ENCODE measurements at places on chromosomes 16 and 17. TPM values are rescaled to one million over a fixed set of nuclear protein-coding genes. Genes with fewer than 3 reads are reported as not detected.

The CACNG3 gene
- not detected for total RNA-seq

The ZSCAN10 gene
- total RNA-seq: not detected

The EME1 gene
- total RNA-seq: 3.7 TPM

The PPY gene
- total RNA-seq: not detected

The TTYH2 gene
- total RNA-seq: 1.5 TPM

The TRIM37 gene
- 41.4 TPM for total RNA-seq

The SLC25A10 gene
- total RNA-seq: 5.6 TPM
